A673 (cell line): ENCODE measurements at places on chromosomes 11 and 22. TPM values are rescaled to one million over a fixed set of nuclear protein-coding genes. Genes with fewer than 3 reads are reported as not detected.

DNA sequence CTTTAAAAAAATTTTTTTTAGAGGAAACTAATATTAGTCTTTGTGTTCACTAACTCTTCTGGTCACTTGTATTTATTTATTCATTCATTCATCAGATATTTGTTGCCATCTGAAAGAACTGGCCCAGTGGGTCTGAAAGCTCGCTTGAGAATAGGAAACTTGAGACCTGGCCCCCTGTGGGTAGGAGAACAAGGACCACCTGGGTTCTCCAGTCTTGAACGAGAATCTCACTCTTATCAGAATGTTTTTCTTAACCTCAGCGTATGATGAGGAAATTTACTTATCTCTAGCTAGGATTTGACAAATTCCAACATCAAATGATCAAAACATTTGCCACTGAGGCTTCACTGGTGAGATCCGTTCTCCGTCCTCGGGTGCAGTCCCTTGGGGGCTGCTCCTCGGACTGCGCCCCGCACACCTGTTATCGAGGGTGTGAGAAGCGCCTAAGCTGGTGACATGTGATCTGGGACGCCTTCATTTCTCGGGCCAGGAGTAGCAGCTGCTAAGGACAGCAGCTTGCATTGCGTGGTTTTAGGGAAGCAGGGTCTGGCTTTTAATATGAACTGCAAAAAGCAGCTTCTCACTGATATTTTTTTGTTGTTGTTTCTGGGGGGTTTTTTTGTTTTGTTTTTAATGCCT lies 6.3 kb downstream of the C22orf31 start:
- no peak for DNase-seq

SPINDOC gene
- total RNA-seq, result 91.1 and 94.5 TPM in 2 replicates

RIMBP3C gene
- total RNA-seq, result 1.8 and 1.9 TPM in 2 replicates

DNA sequence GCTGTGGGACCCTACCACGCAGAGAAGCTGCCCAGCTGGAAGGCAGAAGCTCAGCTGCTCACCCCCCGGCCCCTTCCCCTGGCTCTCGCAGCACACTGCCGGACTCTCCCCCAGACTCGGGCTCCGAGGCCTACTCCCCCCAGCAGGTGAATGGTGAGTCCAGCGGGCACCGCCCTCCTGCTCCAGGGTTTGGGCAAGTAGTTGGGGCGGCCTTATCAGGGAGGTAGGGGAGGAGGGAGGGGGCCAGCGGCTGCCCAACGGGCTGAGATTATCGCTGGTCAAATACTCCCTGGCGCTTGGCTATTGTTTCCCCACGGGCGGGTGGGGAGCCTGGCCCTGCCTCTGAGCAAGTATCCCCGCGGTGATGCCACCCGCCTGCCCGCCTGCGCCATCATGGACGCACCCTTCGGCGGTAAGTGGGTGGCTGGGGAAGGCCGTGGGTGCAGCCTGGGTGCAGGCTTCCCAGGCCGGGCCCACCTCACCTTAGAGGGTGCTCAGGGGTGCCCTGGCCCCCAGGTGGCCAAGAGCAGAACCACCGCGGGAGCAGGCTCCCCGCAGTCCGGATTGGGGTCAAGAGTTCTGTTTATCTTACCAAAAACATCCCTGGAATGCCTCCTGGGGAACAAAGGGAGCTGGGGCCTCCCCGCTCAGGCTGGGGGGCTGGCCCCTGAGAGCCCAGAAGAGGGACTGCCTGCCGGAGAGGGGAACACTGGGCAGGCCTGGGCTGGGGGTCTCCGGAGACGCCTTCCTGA lies 16.9 kb downstream of the MYRF start:
- no peak for DNase-seq

DNA sequence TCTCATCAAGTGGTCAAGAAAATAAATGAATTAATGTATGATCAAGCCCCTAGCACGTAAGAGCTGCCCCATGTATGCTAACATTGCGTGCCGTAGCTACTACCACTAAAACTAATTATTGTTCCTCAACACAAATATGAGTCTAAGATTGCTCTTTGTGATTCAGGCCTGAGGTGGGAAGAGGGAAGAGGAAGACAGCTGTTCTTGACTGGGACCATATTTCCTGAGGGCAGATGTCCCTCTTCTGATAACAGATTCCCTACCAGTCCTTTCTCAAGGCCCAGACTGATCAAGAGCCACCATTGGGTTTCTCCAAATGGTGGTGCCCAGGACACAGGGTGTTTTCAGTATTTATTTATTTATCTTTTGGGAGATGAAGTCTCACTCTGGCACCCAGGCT lies 87.2 kb upstream of the CADM1 start:
- no peak for DNase-seq

APOA5 gene
- total RNA-seq, result not detected in 2 replicates

OR5P2 gene
- not detected in 2 replicates for total RNA-seq

DNA sequence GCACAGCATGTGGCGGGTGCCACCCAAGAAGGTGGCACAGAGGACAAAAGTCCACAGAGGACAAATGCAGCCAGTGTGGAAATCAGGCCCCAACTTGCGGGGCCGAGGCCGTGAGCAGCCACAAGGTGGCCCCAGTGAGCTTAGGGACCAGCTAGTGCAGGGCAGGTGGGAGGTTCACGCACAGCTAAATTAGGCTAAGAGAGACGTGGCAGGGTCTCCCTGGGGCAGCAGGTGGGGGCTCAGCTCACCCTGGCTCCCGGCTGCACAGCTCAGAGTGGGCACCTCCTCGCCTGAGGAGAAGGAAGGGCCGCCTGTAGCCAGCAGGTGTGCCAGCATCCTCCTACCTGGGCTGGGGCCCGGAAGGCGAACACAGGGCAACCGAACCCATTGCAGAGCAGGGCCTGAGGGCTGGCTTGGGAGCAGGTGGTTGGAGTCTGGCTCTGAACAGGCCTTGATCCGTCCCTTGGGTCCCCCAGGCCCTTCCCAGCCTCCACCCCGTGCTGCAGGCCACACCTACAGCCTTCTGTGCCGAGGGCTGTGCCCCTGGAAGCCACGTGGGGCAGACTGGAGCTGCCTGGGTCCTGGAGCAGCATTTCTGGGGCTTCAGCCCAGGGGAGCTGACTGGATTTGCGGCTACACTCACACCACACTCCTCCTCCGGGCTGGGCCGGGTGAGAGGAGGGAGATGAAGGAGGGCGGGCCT lies 26.1 kb upstream of the CELSR1 start:
- peak; percentile 77 for DNase-seq

SYTL2 gene
- 0.59 and 0.77 TPM in 2 replicates for total RNA-seq
